ENCODE measurements at places on chromosomes 7 and 10.
A peak's percentile ranks its signal among the peaks of the same experiment; 100 is the strongest.

DNA sequence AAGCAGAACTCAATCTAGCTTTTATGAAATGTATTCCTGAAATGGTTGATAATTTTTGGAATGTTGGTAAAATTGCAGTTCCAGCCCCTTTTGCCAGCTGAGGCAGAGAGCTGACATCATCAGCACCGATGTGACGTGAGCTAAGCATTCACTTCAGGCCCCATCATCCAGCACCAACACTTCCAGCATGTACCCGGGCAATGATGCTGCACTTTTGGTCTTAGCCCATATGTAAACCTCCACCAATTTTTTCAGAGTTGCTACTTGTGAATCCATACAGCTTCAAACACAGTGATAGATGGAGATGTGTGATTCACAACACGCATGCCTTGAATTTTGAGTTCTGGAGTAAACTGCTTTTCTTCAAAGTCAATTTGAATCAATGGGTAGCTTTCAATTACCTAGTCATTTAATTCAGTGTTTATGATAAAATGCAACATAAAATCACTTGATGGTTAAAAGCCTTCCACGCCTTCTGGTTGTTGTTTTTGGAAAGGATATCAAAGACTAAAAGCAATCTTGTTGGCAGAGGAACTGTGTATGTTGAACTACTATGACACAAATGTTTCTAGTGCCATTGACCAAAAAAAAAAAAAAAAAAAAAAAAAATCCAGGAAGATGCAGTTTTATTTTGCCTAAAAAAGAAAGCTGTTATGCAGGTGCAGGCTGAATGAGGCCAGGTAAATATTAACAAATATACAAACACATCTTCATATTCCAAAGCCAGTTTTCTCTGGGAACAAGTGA is 73.9 kb downstream of the NRP1 start:
- DNase-seq = no peak

DNA sequence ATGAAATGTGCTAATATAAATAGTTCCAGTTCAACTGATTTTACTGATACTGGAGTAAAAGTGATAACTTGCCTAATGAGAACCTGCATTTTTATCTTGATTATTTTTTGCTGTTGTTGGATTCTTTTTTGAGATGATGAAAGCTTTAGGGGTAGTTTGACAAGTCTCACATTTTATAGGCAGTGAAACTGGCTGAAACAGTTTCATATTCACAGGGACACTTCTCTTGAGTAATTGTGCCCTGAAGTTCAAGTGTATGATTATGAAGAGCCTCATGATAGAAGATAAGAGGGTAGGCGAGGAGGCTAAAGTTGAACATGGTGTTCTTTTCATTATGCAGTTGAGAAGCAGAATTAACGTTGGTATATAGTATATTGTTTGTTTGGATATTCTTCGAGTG is 5.1 kb downstream of the AUTS2 start:
- DNase-seq = no peak

- no peak for DNase-seq
Observed at GRCh38 chr7:26307226-26307625, 15.6 kb downstream of the SNX10 start.

DNA sequence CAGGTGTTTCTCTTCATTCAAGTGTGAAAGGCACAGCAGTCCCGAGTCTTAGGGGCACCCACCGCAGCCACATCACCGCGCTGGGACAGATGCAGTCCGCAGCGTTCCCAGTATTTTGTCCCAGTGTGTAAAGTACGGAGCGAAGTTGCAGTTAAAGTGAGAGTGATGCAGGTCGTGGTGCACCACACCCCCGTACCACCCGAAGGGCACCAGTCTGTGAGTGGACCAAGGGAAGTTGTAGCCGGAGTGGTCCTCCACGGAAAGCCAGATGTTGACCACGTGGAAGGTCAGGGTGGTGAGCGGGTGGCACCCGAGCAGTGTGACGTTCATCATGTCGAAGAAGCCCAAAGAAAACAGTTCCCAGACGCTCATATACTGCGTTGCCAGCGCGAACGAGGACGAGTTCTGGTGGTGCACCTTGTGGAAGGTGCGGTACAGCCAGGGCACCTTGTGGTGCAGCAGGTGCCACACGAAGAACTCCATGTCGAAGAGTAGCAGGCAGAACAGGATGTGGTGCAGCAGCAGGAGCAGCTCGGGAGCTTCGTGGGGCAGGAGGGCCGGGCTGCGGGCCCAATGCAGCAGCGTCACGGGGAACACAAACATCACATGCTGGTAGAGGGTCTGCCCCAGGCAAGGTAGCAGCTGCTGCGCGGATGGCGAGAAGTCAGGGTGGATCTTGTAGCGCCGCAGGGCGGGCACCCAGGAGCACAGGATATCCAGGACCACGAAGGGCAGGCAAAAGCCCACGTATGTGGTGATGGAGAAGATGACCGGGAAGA is 526 bp downstream of the CH25H start:
- no peak for DNase-seq

DNA sequence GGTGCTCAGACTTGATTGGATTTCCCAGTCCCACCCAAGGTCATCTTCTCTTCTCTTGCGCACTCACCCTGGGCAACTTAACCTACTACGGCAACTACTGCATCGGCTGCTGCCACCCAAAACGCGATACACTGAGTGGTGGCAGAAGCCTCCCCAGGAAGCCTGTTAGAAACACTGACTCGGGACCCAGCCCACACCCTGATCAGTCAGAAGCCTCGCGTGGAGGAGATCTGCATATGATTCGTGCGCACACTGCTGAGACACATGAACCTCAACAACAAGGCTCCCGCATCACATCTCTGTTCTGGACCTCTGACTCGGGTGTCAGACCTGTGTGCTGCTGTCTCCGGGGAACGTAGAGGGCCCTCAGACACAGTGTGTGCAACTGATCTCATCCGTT is 419.5 kb downstream of the PAXIP1 start:
- no peak for DNase-seq

- no peak for DNase-seq
Observed at GRCh38 chr10:25696013-25696708, 237.9 kb upstream of the MYO3A start.

- DNase-seq = no peak
Observed at GRCh38 chr7:44229546-44230105, 28.8 kb downstream of the YKT6 start.

GRCh38 chr7:129780974-129781927 is 169.7 kb downstream of the NRF1 start:
- no peak for DNase-seq

DNA sequence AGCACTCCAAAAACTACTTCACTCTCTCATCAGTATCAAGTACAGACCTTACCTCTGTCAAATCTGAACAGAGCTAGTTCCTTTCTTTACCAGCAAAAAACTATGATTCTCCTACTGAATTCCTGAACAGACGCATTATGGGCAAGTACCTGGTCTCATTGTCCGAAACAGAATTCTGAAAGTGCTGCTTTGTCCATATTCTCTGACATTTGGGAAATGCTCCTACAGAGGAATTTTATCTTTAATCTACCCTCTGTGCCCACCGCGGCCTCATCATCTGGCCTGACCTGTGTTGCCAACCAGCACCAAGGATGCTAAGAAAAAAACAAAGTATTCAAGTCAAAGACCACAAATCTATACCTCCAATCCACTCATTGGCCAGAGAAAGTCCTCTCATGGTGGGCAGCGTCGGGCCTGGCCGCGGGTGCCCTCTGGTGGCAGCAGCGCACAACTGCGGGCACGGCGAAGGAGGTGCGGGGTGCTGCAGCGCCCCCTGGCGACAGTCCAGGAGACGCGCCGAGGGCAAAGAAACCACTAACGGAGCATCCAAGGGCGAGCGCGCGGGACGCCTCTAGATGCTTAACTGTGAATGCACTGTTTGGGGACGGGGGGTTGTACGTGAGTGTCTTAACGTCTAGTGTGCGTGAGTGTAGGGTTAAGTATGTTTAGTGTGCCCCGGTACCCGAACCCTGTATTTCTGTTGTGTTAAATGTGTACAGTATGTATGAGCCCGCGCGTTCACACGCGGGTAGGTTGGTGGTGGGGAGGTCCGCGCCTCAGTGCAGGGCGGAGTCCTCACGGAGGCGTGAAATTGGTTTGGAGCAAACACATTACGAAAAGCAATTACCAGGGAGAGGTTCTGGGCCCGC is 5.0 kb upstream of the GBX1 start:
- DNase-seq = peak; percentile 88

DNA sequence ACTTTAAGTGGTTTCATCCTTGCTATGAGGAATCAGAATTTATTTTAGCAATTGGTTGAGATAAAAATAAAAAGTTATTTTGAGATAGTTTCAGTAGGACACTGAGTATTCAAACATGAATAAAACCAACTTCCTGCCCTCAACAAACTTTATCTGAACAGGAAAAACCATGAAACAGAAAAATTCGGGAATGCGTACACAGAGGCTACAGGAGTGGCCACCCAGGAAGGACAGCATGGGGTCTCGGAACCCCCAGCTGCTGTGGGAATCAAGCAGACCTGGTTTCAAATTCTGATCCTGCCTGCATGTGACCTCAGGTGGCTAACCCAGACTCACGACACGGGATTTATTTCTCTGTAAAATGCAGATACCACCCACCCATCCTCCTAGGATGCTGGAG is 49.0 kb upstream of the GRID1 start:
- no peak for DNase-seq

DNA sequence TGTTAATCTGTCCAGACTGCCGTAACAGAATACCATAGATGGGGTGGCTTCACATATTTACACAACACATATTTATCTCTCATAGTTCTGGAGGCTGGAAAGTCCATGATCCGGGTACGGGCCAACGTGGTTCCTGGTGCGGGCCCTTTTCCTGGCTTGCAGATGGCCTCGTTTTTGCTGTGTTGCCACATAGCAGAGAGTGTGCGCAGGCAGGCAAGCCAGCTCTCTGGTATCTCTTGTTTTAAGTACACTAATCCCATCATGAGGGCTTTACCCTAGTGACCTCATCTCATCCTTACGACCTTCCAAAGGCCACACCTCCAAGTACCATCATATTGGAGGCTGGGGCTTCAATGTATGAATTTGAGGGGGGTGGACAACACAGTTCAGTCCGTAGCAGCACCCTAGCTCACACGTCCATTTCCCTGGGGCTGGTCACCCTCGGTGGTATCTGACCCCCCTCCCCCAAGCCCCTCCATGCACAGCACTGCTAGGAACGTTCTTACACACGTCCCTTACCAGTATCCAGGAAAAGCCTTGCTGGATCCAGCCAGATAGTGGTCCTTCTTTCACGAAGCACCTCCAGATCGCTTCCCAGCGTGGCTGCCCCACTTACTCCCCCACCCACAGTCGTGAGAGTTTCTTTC is 21.5 kb downstream of the CUX1 start:
- no peak for DNase-seq

DNA sequence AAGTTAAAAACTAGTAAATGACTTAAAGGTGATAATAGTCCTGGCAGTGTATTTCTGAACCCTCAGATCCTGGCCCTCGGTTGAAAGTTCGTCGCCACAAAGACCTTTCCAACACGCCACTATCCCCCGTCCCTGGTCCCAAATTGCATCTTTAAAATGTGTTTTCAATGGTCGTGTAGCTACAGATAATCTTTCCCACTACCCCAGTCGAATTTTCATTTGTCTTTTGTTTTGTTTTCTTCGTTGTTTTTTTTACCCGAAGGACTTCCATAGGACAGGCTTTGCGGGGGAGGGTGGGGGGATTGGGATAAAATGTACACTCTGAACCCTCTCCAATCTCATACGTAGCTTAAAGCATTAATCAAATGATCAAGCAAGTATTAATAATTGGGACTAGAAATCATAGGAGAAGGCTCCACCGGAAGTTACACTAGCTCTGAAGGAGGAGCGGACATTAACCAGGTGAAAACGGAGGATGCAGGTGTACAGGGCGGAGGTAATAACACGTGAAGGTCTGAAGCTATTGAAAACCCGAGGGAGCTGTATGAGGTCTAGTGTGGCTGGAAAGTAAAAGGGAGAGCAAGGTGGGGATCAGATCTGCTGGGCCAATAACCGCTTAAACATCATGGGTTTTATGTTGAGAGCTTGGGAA is 32.8 kb upstream of the PHF14 start:
- DNase-seq = no peak

GRCh38 chr7:25250386-25250785 is 22.1 kb upstream of the NPVF start:
- no peak for DNase-seq

DNA sequence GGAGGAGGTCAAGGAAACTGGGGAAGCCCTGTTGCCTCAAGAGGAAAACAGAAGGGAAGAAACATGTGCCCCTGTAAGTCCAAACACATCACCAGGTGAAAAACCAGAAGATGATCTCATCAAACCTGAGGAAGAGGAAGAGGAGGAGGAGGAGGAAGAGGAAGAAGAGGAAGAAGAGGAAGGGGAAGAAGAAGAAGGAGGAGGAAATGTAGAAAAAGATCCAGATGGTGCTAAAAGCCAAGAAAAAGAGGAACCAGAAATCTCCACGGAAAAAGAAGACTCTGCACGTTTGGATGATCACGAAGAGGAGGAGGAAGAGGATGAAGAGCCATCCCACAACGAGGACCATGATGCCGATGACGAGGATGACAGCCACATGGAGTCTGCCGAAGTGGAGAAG is 82.7 kb upstream of the SAMD8 start:
- DNase-seq = no peak

DNA sequence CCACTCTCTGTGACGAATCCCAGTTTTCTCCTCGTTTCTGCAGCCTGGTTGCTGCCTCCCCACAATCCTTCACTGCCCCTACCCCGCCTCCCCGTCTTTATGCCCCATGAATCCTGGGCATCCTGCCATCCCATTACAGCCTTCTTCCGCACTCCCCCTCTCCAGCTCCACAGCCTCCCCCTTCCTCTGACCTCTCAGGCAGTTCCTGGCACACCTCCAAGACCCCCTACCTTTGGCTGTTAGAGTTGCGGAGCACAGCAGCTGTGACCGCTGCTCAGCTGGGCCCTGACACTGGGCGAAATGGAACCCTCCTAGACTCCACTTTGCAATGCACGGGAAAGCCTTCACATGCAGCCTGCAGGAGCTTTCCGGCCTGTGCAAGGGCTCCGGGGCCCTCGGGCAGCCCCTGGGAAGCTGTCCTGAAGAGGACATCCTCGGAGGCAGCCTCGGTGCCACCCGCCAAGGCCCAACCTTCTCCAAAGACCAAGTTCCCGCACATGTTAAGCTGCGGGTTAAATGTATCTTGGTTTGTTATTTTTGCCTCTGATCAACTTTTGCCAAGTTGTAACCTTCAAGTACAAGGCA is 400.7 kb upstream of the MKI67 start:
- DNase-seq = no peak

GRCh38 chr10:132321726-132322125 is 10.3 kb upstream of the LRRC27 start:
- no peak for DNase-seq

DNA sequence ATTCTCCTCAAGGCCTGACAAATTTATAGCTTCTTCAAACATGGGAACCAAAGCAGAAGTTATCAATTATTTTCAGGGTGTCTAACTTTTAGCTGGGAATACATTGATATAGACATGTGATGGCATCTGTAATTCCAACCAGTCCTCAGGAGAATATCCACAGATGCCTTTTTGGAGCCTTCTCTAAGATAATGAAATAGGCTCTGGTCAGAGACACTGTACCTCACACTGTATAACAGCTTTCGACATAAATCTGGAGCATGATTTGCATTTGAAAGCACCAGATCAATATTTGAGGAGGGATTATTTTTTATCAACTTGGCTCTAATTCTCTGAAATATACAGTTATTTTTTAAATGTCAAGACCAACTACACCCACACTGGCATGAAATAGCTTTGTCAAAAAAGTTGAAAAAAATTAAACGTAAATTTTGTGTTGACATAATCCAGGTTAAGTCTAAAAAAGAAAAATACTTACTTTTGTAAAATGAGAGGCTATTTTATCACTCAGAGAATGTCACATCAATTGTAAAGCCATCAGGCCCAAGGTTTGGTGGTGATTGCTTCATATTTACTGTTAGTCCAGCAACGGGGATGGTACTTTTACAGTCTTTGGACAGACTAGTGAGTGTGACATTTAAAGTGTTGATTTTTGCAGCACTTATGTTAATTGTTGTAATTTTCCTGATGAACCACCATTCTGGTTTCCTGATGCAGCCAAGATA is 177.0 kb upstream of the SP8 start:
- DNase-seq = no peak

All from liver (tissue), 10 donors.